HT-29 (cell line): ENCODE measurements at places on chromosomes 6 and 20.

GRCh38 chr6:28225056-28225834, at the start of gene ZSCAN9:
Gene ZSCAN9 (plus strand): TSS chr6:28225275. CDS start chr6:28227085, 1,810 bp downstream.
- DNase-seq = peak; percentile 88

GRCh38 chr6:116568821-116569755, 2.2 kb upstream of the RWDD1 start:
- no peak for DNase-seq

- DNase-seq = no peak
These were observed 17.6 kb downstream of the PLAGL2 start for GRCh38 chr20:32189691-32190615.

DNA sequence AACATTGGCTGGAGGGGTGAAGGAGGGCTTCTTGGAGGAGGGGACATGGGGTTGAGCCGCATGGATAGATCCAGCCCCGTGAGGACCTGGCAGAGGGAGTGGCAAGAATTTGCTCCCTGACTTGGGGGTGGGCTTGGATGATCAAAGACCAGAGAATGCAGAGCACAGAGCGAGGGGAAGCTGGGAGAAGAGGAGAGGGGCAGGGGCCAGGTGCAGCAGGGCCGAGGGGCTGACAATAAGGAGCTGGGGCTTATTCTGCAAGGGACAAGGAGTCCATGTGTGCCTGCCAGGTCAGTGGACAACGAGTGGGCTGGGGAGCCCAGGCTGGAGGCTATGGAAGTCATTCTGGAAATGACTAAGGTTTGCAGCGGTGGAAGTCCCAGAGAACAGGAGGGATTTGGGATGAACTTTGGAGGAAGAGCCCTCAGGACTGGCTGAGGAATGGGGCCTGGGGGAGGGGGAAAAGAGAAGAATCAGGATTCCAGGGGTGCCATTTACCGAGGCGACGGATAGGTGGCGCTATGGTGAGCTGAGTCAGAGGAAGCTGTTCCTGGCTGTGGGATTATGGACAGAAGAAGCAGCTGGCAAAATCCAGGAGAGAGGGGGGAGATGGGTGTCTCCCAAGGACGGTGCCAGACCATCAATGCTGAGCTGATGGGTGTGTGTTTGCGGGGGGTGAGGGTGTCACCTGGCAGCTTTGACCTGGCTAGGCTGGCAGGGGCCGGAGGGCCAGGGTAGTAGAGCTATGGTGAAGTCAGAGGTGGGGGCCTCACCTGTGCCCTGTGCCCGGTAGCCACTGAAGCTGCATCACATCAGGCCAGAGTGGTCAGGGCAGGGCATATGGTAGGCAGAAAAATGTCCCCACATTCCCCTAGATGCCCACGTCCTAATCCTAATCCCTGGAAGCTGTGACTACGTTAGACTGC, 7.8 kb downstream of the KCNG1 start:
- peak; percentile 77 for DNase-seq

GRCh38 chr6:156992020-156992804, 215.0 kb downstream of the ARID1B start:
- peak; percentile 38 for DNase-seq

- no peak for DNase-seq
These were observed 31.6 kb upstream of the CCN2 start for GRCh38 chr6:131982740-131983259.

DNA sequence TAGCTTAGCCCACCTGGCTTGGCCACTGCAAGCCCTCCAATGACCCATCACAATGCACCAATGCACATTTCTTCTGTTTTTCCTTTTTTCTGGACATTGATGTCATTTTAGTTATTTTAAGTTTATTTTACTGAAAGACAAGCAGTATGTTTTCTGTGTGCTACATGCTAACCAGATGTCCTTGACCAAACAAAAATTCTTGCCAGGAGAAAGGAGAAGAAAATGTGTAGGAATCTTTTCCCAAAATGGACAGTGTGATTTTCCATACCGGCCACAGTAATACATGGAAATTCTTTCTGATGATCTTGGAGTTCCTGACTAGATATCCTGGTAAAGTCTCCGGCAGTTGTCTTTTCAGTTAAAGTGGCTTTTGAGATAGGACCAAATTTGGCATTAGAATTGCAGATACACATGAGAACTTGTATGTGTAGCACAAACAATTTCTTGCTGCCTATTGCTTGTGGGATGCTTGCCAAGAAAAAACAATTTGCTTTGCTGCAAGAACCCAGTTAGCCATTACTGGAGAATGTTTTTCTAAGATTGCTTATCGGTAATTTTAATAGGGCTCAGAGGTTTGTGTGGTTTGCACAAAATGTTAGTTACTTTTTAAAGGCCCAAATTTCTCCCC, 696.5 kb upstream of the CITED2 start:
- peak; percentile 46 for DNase-seq

DNA sequence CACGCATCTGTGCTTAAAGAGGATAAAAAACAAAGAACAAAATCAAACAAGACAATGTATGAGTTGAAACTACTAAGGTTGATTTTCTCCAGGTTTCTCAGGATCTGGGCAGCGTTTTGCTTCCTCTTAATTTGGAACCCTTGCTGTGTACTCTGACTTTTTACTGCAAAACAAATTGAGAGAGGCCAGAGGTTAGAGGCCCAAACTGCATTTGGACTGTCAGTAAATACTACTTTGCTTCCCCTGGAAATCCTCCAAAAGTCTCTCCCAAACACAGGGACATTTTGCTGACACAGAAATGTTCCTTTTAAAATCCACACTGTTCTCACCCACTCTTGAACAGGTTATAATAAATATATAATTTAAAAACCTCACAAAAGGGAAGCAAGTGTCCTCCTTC, 1.1 kb downstream of the ARG1 start:
- DNase-seq = no peak

GRCh38 chr20:59421089-59421488, 120.7 kb downstream of the EDN3 start:
- DNase-seq = no peak

DNA sequence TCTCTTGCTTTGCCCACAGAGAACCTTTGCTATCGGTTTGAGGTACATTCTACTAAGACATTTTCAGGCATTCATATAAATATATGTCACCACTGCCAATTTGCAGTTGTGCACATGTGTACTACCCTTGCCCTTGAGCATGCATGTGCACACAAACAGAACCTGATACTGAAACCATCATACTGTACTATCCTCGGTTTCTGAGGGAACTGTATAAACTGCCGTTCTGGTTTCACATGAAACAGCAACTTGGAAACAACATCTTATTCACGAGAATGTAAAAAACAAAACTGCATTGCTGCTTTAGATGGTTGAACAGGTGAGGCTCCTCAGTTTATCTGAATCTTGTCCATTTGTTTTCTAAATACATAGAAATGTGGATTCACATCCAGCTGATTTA, 151.2 kb upstream of the TMEM170B start:
- no peak for DNase-seq

DNA sequence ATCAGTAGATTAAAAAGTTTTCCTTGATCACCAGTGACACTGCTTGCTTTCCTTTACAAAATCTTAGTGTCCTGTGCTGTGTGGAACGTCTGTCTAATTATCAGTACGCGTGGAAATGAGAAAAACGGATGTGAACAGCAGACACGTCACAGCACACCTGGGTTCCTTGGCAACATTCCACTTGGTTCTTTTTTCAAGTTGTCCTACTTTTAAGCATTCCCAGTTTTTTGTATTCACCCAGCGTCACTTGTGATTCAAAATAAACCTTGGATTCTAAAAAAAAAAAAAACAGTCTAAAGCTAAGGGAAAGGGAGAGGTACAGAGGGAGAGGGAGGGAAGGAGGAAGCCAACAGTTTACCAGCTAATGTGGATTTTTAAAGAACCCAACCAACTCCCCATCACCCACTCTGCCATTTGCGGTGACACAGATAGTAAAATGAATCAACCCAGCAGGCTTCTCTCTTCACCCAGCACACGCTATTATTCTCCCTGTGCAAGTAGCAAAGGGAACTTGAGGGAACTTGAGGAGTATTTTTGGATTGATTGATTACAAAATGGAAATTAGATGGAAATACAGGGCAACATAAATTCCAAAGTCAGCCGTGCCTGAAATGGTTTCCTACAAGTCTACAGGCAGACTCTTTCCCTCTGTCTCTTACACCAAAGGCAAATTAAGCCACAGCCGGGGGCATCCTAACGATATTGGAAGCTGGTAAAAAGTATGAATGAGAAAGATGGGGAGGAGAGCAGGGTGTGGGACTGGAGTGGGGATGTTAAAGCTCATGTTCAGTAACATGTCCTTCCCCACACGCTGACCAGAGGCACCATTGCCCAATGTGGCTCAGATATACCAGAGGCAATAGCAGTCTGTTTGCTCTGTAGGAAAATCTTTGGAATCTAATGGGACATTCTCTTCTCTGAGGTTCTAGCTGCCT, 129.8 kb downstream of the SASH1 start:
- no peak for DNase-seq

GRCh38 chr20:13147971-13148370, 73.1 kb upstream of the ISM1 start:
- no peak for DNase-seq

DNA sequence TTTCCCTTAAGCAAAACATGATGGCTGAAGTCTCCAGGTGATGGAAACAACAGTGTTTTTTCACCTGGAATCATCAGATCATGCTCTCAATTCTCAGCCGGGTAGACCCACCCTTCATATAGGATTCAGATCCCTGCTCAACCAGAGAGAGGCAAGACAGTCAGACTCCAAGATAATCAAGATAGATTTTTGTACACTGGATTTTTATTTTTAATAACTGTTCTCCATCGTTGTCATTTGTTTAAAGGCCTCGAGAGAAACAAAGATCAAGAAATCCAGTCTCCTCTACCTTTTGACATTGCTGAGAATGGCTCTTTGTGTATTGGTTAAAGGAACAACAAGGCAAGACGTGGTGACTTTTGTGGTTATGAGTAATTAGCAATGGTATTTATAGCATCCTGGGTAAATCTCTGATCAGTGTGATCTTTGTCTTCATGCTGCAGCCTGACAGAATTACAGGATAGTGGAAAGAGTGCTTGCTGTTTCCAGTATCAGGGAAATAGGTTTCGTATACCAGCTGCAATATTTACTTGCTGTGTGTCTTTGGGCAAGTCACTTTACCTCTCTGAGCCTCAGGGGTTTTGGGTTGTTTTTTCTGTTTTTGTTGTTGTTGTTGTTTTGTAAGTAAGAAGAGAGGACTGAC, 29.9 kb downstream of the ID4 start:
- DNase-seq = peak; percentile 85

- no peak for DNase-seq
These were observed 189.8 kb upstream of the GRIK2 start for GRCh38 chr6:101203664-101204063.

DNA sequence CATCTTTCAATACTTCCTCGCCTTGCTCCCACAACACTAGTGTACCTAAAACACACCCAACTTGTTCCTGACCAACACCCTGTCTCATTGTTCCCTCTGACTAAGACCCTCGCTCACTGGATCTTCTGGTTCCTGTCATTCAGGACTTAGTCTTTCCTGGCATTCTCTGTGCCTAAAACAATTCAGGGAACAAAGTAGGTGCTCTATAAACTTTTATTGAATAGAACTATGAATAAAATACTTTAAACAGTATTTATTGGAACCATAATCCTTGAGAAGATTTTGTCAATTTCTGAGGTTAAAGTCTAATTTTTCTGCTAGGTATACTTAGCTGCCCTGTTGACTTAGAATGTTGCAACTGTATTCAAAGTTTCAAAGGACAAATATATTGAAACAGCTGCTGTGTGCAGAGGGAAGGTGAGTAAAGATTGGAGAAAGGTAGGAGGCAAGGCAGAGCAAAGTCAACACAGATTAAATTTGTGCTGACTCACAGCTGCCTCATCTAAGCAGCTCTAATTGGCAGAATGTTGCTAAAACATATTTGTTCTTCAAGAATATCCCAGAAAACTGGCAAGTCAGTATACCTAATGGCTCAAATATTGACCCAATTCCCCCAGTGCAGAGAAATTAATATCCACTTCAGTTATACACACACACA, 37.6 kb downstream of the GSTA2 start:
- DNase-seq = peak; percentile 75

DNA sequence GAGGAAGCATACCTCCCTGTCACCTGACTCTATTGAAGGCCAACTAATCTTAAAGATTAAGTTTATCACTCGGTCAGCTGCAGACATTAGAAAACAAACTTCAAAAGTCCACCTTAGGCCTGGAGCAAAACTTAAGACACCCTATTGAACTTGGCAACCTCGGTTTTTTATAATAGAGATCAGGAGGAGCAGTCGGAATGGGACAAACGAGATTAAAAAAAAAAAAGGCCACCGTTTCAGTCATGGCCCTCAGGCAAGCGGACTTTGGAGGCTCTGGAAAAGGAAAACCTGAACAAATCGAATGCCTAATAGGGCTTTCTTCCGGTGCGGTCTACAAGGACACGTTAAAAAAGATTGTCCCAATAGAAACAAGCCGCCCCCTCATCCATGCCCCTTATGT, 7.2 kb upstream of the PRR18 start:
- DNase-seq = no peak

DNA sequence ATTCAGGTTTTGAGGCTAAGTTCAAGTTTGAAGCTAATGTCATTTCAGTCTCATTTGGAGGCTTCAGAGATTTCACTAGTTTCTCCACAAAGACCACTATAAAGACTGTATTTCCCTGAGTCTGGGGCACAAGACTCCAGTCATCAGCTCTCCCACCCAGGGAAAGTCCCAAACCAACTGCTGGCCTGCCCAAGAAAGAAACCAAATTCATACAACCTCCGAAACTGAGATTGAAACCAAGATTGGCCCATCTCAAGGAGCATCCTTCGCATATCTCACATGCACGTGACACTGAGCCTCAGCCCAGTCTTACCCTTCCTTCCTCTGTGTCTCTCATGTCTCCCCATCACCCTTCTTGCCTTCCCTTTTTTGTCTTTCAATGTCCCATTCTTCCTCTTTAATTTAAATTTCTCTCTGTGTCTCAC, 3.5 kb upstream of the LTA start:
- no peak for DNase-seq

DNA sequence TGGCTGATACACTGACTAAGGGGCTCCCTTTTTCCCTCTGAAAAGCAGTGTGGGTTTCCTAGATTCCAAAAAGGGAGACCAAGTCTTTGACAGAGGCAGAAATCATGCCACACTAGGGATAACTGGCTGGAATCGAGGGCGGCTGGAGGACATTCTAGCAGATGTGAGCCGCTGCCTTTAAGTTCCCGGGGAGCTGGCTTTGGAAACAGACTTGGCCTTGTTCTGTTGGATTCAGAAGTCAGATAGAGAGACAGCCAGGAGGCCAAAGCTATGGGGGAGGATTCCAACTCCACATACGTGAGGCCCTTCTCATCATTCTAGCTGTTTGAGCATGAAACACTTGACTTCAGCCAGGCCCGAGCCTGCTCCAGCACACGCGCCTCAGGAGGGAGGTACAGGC, 109.9 kb upstream of the FOXC1 start:
- no peak for DNase-seq

- DNase-seq = no peak
These were observed 10.8 kb downstream of the STX16 start for GRCh38 chr20:58661598-58662473.

GRCh38 chr20:1632178-1632577, 12.4 kb upstream of the SIRPB1 start:
- DNase-seq = no peak

DNA sequence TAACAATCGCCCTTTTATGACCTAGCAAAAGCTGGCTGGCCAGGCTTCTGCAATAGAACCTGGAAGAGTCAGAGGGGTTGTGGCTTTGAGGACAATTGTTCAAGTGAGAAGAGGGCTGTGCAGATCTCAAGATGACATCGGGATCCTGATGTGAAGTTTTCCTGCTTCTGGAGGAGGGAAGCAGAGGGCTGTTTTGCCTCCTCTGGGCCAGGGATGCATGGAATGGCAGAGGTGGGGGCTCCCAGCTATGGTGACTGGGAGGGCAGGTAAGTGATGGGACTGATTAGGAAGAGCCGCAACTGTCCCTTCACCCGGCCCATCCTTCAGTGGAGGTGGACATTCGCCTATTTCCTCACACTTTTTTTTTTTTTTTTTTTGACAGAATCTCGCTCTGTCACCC, 43.4 kb upstream of the BLCAP start:
- no peak for DNase-seq
